ENCODE measurements at places on chromosomes 7 and 10. TPM values are rescaled to one million over a fixed set of nuclear protein-coding genes. Genes with fewer than 3 reads are reported as not detected.

GRCh38 chr10:36119455-36119854, 477.4 kb upstream of the FZD8 start:
- DNase-seq = no peak

DNA sequence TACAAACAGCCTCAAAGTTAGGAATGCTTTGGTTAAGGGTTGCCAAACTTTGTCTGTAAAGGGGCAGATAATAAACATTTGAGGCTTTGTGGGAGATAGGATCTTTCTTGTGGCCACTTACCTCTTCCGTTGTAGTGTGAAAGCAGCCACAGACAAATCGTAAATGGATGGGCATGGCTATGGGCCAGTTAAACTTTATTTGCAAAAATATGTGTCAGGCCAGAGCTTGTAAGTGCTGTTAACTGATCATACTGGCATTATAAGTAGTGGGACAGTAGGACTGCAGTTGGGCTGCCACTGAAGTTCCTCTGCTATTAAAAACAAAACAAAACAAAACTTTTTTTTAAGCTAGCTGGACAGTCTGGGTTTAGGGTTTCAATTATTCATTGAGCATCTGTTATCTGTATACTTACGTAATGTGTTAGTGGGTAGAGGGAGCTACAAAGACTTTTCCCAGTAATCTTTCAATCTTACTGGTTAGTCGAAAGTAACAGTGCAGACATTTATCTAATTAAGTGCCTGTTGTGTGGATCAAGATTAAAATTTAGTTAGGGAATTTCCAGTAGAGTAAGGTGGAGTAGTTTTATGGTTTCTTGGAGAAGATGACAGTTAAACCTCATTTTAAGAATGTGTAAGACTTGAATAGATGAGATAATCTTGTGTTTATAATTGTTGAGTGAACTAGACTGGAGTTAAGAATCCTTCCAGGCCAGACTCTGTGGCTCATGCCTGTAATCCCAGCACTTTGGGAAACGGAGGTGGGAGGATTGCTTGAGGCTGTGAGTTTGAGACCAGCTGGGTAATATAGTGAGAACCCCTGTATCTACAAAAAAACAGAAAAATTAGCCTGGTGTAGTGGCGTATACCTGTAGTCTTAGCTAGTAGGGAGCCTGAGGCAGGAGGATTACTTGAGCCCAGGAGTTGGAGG, 100.1 kb downstream of the BTRC start:
- DNase-seq = no peak

DNA sequence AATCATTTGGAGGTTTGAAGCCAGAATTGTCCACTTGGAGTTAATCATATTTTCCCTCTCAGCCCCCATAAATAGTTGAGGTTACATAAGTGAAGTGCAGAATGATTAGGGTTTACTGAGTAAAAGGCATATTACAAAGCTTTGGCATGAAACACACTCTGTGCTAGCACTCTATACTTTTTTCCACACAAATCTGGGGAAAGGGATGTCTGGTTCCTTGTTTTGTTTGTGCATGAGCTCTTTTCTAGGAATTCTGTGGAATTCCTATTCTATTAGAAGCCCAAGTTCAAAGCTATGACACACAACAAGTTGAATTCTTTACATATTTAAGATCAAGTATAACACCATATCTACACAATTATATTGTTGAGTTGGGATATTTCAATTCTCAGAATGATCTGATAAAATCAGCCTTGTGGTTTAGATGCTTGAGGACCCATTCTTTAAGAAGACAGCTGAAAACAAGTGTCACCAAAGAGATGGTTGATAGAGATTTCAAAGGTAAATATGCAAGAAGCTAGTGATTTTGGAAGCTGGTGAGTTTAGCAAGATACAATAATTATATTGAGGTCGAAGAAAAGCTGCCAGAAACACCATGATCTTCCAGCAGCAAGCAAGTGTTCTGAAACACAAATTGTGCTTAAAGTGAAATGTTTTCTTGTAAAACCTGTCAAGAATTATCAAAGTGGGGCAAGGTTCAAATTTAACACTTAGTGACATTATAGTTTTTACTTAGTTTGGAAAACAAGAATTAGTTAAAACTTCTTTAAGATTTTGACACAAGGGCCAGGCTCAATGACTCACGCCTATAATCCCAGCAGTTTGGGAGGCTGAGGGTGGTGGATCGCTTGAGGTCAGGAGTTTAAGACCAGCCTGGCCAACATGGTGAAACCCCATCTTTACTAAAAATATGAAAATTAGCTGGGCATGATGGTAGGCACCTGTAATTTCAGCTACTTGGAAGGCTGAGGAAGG, 122.6 kb downstream of the INHBA start:
- DNase-seq = no peak

DNA sequence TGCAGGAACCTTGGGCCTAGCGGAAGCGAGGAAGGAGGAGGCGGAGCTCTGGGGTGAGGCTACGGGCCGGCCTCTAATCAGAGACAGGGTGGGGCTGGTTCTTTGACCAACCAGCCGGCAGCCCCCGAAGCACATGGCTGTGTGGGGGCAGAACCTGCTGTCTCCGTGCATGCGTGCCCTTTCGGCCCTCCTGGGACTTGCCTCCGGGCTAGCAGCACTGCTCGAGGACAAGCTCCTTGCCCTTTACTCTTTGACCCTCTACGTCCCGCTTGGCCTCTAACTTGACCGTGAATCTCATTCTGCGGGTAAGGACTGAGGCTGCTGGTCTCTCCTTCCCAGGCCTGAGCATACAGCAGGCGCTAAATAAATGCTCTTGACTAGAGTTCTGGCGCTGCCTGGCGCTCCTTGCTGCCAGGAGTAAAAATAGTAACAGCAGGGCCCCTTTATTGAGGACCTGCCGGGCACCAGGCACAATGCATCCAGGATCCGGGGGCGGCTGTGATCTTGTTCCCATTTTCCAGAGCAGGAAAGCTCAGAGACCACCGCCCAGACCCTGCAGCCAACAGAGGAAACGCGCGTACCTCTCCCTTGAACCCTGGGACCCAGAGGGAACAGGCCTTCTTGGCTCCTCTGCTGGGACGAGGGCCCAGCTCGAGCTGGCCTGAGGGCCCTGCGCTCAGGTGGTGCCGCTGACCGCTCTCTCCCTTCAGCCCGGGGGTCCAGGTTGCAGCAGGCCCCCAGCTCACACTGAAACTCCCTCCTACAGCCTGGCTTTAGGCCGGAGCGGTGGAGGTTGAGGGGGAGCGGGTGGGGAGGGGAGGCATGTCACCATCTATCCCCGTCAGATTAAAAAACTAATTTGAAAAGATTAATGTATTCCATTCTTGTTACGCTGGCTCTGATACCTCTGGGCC, 2.7 kb upstream of the COMTD1 start:
- no peak for DNase-seq

DNA sequence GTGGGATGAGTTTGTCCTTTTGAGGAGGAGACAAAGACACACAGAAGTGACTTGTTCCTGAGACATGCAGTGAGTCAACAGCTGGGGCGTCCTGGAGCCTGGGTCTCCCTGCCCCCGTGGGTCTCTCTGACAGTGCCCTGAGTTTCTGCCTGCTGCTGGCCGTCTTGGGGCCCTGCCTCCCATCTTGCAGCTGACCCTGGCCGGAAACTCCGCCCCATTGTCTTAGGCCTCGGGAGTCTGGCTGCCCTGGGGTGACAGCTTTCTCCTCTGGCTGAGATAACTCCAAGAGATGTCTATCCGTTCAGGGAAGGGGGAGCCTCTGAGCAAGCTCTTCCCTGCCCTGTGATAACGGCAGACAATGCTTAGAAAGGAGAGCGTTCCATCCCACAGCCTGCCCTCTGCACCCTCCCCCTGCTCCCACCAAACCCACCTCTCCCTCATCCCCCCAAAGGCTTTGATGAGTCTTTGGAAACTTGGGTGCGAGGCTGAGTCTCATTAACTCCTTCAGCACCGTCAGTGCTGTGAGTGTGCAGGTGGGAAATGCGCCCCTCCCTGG, 69.5 kb upstream of the PODXL start:
- DNase-seq = no peak

DNA sequence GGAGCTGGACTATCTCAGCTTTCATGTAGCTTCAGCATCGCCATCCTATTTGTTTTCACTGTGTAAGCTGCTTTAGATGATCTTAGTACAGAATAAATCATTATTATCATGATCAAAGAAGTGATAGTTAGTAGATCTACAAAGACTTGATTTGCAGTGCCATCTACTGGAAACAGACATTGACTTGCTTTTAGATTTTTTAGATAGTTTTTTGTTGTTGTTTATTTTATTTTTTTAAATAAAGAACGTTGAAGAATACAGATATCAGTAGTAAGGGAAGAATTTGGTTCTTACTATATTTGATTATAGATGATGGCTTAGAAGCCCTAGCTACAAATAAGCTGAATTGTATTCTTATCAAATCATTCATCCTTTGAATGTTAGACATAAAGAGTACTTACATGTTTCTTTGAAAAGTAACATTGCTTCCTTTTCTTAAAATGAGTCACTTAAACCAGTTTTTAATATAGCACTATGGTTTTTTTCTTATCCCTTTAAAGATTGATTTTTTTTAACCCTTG, 6.3 kb upstream of the SFMBT2 start:
- DNase-seq = peak; percentile 74

DNA sequence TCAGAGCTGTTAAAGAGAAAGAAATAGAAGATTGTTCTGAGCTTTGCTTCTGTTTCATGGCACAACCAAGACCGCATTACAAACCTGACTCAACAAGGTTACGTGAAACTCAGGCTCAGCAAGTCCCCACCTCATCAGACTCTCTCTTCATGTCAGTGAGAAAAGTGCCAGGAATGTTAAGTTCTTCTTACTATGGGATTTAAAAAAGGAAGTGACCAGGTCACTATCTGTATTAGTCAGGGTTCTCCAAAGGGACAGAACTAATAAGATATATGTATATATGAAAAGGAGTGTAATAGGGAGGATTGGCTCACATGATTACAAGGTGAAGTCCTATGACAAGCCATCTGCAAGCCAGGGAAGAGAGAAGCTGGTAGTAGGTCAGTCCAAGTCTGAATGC, 25.4 kb upstream of the PAPSS2 start:
- no peak for DNase-seq

DNA sequence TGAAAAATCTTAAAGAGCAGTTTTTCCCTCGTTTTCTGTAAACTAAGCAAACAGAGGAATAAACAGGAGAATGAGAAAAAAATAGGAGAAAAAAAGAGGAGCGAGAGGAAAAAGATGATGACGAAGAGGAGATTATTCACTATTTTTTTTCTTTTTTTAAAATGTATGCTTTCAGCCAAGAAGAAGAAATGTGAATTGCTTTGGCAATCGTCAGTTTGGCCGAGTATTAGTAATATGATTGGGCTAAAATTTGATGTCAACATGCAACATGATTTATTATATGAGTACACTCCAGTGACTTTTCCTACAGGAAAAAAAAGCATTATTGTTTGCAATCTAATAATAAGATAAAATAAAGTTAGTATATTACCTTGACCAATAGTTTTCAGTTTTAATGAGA, 26.3 kb downstream of the VWDE start:
- no peak for DNase-seq

DNA sequence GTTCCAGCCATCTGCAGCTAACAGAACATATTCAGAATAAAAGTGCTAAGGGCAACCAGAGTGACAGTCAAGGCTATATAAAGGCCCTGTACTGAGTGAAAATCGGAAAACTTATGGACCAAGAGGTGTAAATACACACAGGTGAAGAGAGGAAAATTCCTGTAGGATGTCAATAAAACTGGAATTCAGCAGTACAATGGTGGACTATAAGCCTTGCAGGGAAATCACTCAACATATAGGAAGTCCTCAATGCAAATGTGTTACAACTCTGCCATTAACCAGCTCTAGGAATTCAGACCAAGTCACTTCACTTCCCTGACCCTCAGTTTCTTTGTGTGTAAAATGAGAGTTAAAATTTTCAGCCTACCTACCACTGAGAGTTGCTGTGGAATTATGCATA, 7.7 kb downstream of the USP6NL start:
- no peak for DNase-seq

DNA sequence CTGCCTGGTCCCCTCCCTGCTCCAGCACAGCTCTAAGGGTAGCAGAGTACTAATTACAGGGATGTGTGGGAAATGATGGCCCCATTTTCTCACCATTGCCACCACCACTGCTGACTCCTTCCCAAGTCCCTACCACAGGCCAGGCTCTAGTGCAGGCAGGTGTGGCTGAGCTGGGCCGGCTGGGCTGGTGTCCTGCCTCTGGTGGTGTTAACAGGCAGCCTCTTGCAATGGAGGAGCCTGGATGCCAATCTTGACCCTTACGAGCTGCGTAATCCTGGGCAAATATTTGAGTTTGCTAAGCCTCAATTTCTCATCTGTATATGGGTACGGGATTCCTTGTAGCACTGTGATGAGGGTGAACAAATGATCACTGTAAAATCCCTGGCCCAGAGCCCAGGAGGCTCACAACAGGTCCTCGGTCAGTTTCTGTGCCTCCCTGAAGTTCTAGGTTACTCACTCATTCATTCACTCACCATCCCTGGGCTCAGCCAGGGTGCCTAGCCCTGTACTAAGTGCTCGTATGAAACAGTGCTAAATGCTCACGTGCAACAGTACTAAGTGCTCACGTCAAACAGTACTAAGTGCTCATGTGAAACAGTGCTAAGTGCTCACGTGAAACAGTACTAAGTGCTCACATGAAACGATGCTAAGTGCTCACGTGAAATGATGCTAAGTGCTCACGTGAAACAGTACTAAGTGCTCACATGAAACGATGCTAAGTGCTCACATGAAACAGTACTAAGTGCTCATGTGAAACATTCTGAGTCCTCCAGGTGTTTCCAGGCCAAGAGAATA, 2.3 kb upstream of the FZD9 start:
- no peak for DNase-seq

GRCh38 chr7:128837521-128837921, 7.3 kb downstream of the FLNC start:
- no peak for DNase-seq

DNA sequence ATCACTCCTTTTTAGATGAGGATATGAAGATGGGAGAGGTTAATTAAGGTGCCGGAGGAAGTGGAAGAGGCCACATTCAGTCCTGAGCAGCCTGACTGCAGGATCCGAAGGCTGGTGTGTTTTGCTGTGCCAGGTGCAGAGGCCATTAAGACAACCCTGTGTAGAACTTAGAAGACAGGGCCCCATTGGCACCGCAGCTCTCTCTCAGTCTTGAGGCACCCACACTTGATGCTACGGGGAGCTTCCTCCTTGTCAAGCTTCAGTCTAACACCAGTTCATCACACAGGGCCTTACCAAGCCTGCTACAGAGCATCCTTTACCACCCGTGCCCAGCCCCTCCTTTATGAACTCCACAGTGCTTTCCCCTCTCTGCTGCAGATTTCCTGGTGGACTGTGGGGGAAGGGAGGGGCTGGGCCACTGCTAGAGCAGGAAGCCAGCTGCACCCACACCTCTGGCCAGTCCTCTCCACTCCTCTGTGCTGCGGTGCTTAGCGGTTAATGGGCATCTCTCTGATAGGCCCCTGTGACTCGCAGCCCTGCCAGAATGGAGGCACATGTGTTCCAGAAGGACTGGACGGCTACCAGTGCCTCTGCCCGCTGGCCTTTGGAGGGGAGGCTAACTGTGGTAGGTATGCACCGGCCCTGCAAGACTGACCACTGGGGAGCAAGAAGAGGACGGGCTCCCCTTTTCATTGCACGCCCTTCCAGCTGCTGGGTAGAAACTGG, 45.5 kb downstream of the VWA2 start:
- no peak for DNase-seq

Gene AKR1E2
- total RNA-seq = 26.0 TPM

Gene CAV2
- not detected for total RNA-seq

Gene BAMBI
- 2.5 TPM for total RNA-seq

Gene GPR37
- total RNA-seq = not detected

Gene TMEM270
- total RNA-seq = not detected

Gene SPDYE1
- not detected for total RNA-seq

Gene STEAP1B
- not detected for total RNA-seq

All from CD4-positive, alpha-beta T cell (primary cell).